ENCODE measurements at places on chromosomes 1 and 21. TPM values are rescaled to one million over a fixed set of nuclear protein-coding genes. Genes with fewer than 3 reads are reported as not detected.

The DMBX1 gene
- total RNA-seq = not detected

The DUSP10 gene
- 17.2 TPM for total RNA-seq

The AQP10 gene
- total RNA-seq = 0.64 TPM

The OPRD1 gene
- total RNA-seq = not detected

The INSRR gene
- not detected for total RNA-seq

The NOS1AP gene
- 1.8 TPM for total RNA-seq

The KLHDC9 gene
- 13.0 TPM for total RNA-seq

The FCRL2 gene
- 2.3 TPM for total RNA-seq

The BMP8A gene
- 0.68 TPM for total RNA-seq

The SPRR2F gene
- not detected for total RNA-seq

GRCh38 chr1:81827942-81828341 lies 27.2 kb downstream of the ADGRL2 start:
- DNase-seq = no peak

DNA sequence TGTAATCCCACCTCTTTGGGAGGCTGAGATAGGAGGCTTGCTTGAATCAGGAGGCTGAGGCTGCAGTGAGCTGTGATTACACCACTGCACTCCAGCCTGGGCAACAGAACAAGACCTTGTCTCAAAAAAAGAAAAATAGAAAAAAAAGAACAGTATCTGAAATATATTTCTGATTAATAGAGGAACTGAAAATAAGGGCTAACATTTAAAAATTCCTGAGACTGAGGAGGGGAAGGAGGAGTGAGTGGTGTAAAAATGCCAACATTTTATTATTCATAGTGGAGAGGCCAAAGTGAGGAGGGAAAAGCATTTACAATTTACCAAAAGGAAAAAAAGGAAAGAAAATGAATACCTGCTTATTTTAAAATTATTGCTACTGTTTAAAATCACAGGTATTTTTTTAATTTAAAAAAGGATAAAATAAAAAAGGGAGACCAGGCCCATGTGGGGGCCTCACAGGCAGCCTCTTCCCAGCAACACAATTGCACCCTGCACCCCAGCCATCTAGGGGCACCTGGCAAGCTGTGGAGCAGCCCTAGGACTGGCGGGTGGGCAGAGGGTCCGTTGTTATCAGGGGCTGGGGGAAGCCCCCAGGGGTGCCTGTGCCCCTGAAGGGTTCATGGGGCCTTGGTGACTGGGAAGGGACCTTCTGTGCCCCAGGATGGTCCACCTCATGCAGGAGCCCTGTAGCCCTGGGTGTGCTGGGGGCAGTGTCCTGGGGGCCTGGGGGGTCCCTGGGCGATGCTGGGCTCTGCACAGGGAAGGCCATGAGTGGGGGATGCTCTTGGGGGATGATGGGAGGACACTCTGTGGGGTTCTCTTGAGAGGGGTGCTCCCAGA lies 34.8 kb upstream of the ADARB1 start:
- DNase-seq = no peak

- DNase-seq = no peak
These were observed 16.5 kb upstream of the UBE2U start for GRCh38 chr1:64186898-64187280.

DNA sequence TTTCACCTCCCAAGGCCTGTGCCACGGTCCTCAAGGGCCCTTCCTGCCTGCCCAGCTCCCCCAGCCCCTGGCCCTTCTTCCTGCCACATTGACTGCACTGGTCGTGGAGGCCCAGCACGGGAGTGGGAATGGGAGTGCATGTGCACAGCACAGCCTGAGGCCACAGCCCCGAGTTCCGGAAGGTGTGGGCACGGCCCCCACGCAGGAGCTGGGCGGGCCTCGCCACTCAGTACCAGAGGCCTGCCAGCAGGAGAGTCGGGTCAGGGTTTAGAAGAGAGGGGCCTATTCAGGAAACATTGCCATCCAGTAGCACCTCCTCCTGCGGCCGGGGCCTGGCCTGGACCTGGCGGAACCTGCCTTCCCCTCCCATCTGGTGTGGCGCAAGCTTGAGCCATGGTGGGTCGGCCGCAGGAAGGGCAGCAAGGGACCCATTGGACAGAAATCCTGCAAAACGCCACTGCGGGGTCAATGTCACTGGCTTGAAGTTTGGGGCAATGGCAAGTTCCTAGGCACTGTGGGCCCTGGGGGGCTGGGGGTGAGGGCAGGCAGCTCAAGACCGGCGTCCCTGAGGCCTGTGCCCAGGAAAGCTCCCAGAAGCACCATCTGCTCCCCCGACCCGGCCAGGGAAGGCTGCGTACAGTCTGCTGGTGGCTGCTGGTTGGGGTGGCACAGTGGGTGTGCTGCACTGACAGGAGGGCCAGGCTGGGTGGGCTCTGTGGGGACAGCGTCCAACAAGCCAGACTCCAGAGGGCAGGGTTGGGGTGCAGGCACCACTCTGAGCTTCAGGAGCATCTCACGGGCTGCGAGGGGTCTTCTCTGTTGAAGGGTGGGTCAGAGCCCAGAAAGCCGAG lies 1.8 kb upstream of the TMEM52 start:
- DNase-seq = no peak

GRCh38 chr1:176338877-176339276 lies 124.1 kb upstream of the PAPPA2 start:
- DNase-seq = peak; percentile 26

DNA sequence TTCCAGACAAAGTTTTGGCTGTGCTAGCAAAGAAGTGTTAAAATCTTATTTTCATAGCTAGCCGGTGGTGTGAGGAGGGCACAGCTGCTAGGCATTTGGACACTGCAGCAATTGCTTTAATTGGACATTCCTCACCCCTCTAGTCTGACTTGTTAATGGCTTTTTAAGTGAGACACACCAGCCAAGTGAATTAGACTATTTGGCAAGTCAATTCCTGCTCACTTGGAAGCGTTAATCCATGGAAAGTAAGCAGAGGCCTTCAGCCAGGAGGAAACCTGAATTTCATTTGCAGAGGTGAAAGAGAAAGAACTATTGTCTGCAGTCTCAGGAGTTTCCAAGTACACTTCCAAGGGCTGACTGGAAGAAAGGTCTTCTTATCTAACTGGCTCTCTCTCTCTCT lies 175.7 kb downstream of the ST6GALNAC3 start:
- peak; percentile 51 for DNase-seq

DNA sequence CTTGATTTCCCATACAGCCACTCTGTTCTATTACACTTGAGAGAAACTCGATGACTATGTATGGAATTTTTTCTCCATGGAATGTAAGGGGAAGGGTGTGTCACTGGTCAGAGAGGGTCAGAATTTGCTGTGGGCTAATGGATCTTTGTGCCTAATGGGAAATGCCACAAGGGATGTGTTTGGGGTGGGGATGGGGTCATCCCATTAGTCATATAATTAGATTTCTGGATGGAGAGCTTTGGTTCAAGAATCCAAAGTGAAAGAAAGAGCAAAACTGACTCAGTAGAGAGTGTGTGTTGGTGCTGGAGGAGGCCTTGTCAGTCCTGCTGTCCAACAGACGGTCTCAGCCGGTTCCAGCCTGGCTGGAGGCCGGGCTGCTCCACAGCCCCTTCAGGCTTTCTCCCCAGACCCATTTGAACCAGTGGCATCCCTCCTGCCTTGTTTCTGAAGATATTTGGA lies 86.4 kb downstream of the LAMC2 start:
- DNase-seq = no peak

DNA sequence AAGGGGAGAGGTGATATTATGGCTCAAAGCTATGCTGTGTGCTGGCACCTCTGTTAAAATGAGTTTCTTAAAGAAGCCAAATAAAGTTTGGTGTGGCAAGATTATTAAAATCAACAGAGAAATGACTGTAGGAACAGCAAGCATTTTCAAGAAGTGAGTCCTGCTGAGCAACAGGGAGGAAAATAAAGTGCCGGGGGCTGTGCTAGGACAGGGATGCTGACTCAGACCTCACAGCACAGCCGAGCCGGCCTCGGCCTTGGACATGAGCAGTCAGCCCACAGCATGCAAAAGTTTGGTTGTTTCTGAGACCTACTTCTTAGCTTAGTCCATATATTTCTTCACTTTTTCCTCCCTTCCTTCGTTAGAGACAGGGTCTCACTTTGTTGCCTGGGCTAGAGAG lies 19.2 kb downstream of the CNIH3 start:
- no peak for DNase-seq

DNA sequence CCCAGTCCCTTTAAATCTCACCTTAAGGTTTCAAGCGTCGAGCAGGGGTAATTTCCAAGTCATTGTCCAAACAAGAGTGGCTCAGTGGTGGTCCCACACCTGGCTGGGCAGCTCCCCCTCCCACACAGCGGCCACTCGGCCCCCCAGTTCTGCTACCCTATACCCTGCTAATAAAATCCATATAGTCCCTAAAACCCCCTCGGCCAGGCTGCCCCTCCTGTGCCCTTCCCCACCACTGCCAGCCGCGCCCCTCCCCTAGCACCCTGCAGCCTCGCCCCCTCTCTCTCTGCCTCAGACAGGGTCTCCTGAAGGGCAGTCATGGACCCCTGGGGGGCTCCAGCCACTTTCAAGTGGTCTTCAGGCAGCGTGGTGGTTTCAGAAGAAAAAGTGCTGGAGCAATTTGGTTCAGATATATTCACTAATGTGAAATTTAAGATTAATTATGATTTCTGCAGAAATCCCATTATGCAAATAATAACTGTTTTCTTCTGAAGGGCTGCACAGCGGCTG lies 34.2 kb upstream of the TTC34 start:
- DNase-seq = no peak

- DNase-seq = no peak
These were observed 32.7 kb downstream of the TFAP2E start for GRCh38 chr1:35605867-35606182.

DNA sequence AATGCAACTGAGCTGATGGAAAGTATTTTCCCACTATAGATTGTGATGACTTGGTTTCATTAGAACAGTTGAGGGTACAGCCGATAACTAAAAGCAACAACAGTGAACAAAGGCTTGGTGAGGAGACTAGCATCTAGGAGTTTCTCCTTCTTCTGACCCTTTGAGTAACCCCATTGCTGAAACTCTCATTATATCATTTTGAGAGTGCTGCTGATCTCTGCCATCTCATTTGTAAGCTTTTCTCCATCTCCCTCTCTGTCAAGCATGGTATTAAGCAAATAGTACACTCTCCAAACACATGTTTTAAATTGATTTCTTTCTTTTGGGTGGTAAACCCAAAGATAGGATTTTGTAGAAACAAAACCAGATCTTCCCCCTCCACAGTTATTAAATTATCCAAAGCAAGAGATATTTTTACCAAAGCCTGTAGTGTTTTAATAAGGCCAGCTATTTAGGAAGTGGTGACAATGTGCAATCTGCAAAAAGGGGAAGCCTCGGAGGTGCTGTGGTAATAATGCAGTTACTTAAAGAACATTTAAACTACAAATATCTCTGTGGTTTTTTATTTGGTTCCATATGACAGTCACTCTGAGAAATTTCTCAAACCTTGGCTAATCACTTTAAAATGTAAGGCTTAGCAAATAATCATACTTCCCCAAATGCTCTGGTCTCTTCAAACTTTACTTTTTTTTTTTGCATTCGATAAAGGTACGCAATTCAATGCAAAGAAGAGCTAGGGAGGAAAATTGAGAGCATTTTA lies 287.5 kb downstream of the HLX start:
- no peak for DNase-seq

GRCh38 chr1:50846224-50846839 lies 113.7 kb downstream of the FAF1 start:
- no peak for DNase-seq

- DNase-seq = no peak
These were observed 271.3 kb downstream of the PTBP2 start for GRCh38 chr1:96992871-96993270.

GRCh38 chr1:170309389-170310013 lies 163.7 kb downstream of the NTMT2 start:
- DNase-seq = peak; percentile 21

- DNase-seq = no peak
These were observed 16.3 kb upstream of the RPS8 start for GRCh38 chr1:44759077-44759476.

GRCh38 chr1:155077346-155077745 lies 1.3 kb upstream of the EFNA3 start:
- no peak for DNase-seq

DNA sequence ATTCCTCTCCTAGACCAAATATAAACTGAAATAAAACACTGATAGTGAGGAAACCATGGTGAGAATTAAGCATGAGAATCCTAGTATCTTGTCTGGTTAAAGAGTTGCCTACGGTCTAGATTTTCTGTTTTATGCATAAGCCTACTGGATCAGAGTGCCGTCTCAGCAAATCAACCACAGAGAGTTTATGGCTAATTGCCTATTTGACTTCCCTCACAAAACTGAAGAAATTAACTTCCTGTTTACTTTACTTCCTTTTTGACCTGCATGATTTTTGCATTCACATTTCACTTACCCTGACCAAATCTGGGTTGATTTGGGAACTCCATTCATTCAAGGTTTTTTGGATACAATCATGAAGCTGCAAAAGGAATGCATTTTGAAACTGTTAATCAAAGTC lies 5.0 kb downstream of the GCLM start:
- peak; percentile 51 for DNase-seq

DNA sequence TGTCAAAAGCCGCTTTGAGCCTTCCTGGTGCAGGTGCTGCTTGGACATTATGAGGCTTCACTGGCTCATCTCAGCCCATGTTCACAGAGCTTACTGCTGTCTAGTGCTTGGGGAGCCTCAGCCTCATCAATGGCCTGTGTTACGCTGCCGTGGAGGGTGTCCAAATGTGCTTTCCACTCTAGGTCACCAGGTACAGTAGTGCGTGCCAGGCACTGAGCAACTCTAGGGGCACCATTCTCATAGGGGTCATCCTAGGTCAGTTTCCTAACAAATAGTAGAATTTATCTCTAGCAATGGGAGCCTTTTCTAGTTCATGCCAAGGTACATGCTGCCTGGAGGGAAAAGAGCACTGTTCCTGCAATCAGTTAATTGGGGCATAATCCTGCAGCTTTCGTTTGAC lies 193.8 kb downstream of the DYRK1A start:
- DNase-seq = no peak
